ENCODE measurements at places on chromosomes 12 and 14.

DNA sequence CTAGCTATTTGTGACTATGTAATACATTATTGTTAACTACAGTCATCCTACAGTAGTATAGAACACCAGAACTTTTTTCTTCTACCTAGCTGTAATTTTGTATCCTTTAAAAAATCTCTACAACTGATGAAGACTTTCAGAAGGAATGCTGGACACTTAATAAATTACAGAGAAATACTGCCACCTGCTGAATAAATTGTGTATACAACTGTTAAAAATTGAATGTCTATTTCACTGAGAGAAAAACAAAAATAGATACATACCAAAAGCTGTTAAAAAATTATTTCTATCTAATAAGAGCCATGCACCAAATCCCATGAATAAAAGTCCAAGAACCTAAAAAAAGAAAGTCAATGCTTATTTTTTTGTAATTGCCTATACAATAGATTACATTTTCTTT is 6.6 kb downstream of the TSPAN19 start:
- peak; percentile 36 for DNase-seq

- peak; percentile 23 for DNase-seq
Measured at GRCh38 chr12:121668750-121669520, 519 bp downstream of the MORN3 start.

GRCh38 chr12:14410841-14411569 is 45.5 kb downstream of the ATF7IP start:
- DNase-seq, result peak; percentile 15

DNA sequence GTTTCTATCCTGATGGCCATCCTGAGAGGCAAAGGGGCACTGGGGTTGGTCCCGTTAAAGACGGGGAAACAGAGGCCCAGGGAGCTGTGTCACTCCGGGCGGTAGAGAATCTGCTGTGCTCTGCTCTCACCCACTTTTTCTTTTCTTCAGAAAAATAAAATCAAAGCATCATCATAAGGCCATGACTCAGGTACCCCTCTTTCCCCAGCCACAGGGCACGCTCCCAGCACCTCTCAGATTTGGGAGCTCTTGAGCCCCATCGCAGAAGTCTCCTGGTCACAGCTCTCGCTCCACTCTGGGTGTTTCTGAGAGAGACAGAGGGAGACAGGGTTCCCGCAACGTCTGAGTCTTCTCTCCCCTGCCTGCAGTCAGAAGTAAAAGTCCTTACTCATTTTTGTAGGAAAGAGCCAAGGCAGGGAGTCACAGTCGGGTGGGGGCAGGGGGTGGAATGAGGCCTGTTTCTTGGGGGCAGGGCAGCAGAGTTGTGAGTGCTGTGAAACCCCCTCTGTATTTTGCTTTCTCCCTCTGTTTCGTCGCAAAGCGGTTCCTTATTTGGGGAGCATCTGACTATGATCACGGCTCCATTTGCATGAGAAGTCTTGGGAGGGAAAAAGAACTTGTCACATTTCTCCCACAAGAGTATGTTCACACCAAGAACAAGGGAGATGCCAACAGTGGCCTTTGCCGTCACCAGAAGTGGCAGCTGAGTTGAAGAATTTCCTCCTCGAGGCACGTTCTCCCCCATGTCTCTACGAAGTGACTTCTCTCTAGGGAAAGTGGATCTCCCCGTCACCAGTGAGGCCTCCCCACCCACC is 139.0 kb downstream of the BCL11B start:
- DNase-seq, result no peak

GRCh38 chr12:120988658-120989057 is 10.3 kb downstream of the HNF1A start:
- DNase-seq, result no peak

DNA sequence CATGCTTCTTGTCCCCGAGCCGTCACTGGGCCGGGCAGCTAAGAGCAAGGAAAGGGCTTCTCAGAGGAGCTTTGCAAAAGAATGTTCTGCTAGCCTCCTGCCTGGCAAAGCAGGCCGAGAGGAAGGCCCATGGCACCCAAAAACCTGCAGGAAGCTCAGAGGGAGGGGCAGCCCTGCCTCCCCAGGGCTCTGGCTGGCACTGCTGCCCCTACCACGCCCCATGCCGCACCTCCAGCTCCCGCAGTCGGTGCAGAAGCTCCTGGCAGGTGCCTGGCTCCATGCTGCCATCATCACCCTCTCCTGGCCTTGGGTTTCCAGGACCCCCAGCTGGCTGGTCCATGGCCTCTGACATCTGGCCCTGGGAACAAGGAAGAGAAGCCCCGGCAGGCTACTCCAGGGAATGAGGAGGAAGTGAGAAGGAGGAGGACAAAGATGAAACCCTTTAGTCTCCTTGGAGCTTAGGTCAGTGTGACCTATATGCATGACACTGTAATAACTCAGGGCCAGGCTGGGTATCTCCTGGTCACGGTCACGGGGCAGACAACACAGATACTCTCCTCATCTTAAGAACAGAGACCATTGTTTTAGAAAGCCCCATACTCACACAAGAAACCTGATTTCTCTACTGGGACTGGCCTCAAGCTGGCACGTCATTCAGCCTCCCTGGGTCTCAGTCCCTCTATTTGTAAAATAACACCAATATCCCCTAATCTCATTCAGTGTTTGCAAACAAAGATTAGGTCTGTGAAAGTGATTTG is 24.3 kb downstream of the NCKAP5L start:
- no peak for DNase-seq

DNA sequence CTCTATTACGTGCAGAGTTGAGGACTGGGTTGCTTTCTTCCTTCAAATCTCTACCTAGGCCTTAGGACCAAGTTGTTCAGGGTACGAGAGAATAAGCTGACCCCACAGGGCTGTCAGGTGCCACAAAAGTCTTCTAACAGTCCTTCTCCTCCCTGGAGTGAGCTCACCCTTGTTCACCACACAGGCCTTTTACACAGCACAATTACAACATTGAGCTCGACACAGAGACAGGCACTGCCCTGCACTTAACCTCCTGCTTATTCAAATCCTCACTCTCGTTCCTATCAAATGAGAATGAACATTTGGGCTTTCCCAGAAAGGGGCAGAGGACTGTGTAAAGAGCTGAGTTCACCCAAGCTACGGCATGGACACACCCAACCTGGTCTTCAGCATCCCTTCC is 2.4 kb downstream of the GALNT6 start:
- DNase-seq, result no peak

DNA sequence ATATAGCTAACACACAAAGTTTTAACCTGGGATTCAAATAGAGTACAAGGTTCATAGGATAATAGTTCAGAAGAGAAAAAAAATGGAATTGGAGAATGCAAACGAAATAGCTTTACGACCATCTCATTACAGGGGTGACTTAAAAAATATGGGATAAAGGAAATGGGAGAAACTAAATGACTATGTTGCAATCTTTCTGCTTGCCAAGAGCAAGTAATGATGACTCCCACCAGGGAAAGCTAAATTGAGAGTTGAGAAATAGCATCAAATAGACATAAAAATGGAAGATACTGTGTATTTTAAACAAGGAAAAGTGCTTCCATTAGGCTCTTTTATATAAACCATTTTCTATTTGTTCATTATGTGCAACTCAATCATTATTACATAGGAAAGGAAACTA is 155.7 kb upstream of the ATXN7L3B start:
- DNase-seq, result no peak

DNA sequence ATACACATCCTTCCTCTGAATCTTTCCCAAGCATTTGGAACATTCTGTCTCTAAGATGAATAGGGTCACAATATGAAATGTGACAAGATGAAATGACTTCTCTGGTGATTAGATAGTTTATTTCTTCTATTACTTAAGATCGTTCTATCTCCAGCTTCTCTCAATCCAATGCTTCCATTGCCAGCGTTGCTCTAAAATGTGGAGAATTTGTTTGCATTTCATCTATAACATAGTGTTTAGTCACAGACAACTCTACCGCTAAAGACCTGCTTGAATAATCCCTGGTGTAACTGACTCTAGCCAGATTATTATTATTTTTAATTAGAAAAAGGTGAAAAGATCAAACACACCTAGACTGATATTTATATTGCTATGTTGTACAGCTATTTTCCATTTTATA is 184.7 kb upstream of the PRICKLE1 start:
- no peak for DNase-seq

GRCh38 chr12:42789808-42790760 is 200.5 kb upstream of the PRICKLE1 start:
- DNase-seq, result no peak

- no peak for DNase-seq
Measured at GRCh38 chr14:103867523-103867953, 20.2 kb upstream of the PPP1R13B start.

GRCh38 chr12:128817111-128818015 is 6.4 kb downstream of the SLC15A4 start:
- peak; percentile 79 for DNase-seq

DNA sequence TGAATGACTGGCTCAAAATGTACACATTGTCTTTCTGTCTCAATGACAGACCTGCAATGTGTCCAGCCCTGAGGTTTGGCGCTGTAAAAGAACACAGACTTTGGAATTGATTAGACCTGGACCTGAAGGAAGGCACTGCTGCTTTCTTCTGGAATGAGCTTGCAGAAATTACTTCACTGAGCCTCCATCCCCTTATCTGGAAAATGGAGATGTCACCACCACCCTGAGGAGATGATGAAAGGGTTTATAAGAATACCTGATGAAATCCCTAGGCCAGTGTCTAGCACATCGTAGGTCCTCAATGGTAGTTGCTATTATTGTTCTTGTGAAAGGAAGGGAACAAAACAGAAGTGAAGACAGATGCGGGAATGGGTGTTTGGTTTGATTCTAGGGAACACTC is 9.7 kb upstream of the WSB2 start:
- no peak for DNase-seq

DNA sequence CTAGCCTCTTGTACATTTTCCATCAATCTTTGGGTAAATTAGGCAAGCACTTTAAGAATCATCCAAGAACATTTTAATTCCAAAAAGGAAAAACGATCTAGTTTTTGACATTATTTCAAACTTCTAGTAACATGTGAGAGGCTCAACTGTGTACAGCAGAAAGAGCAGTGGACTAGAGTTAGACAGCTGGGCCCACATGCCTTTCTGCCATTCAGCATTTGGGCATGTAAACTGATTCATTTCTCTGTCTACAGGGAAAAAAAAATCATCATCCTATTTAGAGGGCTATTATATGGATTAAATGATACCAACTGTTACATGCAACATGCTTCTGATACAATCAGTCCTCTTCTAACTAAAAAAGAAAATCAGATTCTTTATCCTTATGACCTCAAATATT is 17.7 kb downstream of the ATP2B1 start:
- DNase-seq, result peak; percentile 31

DNA sequence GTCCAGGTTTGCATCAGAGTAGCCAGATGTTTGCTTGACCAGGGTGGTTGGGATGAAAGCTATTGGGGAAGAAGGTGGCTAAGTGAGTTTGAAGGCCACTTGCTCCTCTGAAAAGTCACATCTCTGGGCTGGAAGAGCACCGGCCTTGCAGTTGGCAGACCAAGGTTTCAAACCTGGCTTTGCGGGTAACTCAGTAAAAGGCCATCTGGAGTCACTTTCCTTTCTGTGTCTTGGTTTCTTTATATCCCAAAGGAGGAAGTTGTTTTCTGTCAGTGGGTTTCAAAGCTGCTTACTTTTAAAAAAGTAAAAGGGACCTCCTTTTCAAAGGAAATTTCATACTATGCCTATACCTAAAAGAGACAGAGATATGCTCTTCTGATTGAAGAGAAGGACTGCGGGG is 26.2 kb upstream of the CMA1 start:
- DNase-seq, result no peak

- DNase-seq, result no peak
Measured at GRCh38 chr14:53398616-53399015, 245.5 kb upstream of the DDHD1 start.

DNA sequence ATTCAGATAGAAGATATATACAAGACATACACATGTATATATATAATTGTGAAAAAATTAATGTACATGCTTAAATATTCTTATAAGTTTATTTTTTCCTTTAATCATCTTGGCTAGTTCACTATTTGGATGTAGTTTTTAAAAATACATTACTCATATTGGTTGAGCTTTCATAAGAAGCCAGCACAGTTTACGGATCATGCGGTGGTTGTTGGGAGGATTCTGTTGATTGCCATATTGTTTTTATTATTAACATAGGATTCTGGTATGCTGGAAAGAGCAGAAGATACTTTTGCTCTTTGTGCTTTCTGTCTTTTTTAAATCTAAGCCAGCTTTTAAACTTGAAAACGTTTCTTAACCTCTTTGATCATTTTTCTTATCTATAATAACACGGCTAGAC is 163.4 kb downstream of the OTOGL start:
- DNase-seq, result peak; percentile 59

- DNase-seq, result no peak
Measured at GRCh38 chr14:105867961-105868599, 341.7 kb downstream of the TMEM121 start.

GRCh38 chr14:100346306-100347091 is 23.4 kb downstream of the SLC25A47 start:
- no peak for DNase-seq

- peak; percentile 45 for DNase-seq
Measured at GRCh38 chr12:2431810-2432209, 363.0 kb upstream of the FKBP4 start.

DNA sequence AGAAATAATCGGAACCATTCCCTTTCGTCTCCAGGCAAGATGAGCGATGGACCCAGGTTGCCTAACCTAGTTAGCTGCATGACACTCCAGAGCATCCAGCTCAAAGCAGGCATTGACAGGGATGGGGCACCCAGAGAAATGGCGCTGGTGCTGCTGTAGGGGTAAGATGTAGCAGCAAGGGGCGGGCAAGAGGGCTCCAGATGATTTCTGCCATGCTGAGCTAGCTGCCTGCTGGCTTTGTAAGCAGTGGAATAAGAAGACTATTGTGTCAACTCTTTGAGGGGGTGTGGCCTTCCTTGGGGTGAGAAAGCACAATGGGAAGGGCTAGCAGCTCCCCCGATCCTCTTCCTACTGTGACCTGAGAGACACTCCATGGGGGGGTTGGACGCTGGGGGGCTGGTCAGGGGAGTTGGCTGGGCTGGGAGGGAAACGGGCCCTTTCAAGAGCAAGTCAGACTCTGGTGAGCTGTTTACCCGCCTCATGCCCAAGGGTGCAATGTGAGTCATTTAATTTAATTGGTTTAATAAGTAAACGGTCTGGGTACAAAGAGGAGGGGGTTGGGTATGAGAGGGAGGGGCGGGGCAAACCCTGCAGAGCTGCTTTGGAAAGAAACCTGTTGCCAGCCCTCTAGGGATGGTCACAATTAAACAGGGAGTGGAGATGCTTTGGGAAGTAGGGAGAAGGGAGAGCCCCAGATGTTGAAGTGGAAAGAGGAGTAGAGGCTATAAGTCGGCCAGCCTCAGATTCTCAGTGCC is 50.5 kb downstream of the B4GALNT3 start:
- no peak for DNase-seq

GRCh38 chr14:54775486-54776140 is 127.0 kb downstream of the GCH1 start:
- DNase-seq, result no peak

- no peak for DNase-seq
Measured at GRCh38 chr12:31316891-31317290, 9.1 kb downstream of the SINHCAF start.

GRCh38 chr12:80293347-80293746 is 150.7 kb upstream of the PTPRQ start:
- no peak for DNase-seq

GRCh38 chr12:120928864-120929652 is 24.9 kb upstream of the SPPL3 start:
- DNase-seq, result no peak

Data from AG10803 (cell line).